ENCODE measurements at places on chromosomes 2 and 18.
A peak's percentile ranks its signal among the peaks of the same experiment; 100 is the strongest.

- DNase-seq = no peak
Observed at GRCh38 chr2:38073211-38074057, 2.5 kb downstream of the CYP1B1 start.

DNA sequence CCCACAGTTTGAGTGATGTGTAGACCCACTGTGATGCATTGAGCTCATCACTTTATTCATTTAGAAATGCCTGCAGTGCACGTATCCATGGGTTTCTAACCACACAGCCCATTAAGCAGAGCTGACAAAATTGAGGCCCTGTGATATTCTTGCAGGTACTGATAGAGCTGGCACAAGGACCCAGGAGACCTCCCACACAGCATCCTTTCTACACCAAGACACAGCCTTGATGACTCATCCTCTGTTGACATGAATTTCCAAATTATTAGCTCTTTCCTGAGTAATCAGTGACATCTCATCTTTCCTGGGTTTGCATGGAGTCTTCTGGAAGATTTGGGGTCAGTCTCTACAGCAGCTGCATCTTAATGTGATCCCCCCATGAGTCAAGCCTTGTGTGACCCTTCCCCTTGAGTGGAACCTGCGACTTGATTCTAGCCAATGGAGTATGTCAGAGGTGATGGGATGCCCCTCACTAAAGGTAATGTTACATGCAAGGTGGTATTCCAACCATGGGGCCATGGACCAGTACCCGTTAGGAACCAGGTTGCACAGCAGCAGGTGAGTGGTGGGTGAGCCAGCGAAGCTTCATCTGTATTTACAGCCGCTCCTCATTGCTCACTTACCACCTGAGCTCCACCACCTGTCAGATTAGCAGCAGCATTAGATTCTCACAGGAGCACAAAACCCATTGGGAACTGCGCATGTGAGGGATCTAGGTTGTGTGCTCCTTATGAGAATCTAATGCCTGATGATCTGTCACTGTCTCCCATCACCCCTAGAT is 181.1 kb upstream of the ARL4C start:
- DNase-seq = no peak

GRCh38 chr18:34023471-34023870 is 201.2 kb downstream of the NOL4 start:
- no peak for DNase-seq

- no peak for DNase-seq
Observed at GRCh38 chr18:75208836-75209128, 157 bp downstream of the PTGR3 start.

DNA sequence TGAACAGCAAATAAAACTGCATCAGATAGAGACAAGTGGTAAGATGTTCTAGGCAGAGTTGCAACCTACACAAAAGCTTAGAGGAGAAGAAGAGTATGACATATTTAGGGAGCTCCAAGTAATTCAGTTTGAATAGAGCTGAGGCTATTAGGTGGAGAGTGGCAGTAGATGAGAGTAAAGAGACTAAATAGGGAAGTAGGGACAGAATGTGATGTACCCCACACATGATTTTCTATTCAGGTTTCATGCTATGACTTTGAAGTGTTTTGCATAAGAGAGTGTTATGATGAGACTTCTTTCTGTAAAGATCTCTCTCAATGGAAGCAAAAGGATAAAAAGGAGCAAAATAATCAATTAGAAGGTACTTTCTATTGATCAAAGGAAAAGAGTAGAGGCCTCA is 206.8 kb upstream of the ERBB4 start:
- DNase-seq = no peak

- no peak for DNase-seq
Observed at GRCh38 chr2:233147829-233148167, 87.7 kb downstream of the INPP5D start.

- no peak for DNase-seq
Observed at GRCh38 chr2:186980787-186981550, 132.0 kb upstream of the ZSWIM2 start.

DNA sequence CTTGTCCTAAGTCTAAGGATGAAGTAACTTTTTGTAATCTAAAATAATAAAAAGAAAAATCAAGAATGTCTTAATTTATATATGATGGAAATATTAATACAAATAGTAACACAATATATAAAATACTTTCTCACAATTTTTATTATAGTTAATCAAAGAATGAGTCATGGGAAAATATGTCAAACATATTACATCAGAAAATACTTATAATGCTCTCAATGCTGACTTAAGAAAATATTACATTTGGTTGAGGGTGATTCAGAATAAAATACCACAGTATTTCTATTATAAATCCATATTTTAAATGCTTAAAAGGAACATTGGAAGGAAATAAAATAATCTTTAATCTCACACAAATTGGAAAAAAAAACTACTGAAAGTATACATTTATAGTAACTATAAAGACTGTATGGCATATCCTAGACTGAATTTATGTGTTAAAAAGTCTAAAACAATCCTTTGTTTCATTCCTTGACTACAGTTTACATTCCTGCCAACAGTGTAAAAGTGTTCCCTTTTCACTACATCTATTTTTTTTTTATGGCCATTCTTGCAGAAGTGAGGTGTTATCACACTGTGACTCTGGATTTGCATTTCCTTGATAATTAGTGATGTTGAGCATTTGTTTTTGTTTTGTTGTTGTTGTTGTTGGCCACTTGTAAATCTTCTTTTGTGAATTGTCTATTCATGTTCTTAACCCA is 1573.5 kb upstream of the ACVR2A start:
- DNase-seq = no peak

DNA sequence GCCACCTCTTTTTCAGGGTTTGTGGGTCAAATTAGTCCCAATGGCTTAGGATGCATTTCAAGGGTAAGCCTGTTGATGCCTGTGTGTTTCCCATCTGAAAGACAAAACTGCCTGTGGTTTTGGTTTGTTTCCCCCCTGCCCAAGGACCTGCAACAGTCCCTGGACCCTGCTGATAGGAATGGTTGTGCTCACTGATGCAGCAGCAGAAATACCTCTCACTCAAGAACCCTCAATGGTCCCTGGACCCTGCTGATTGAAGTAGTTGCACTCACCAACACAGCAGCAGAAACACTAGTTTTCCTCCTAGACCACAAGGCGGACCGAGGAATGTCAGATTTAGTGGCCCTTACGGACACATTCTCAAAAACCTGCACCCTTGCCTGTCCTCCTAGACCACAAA is 386.9 kb downstream of the NUP35 start:
- no peak for DNase-seq

GRCh38 chr2:89842180-89842908 is 1150.9 kb downstream of the RPIA start:
- DNase-seq = no peak

DNA sequence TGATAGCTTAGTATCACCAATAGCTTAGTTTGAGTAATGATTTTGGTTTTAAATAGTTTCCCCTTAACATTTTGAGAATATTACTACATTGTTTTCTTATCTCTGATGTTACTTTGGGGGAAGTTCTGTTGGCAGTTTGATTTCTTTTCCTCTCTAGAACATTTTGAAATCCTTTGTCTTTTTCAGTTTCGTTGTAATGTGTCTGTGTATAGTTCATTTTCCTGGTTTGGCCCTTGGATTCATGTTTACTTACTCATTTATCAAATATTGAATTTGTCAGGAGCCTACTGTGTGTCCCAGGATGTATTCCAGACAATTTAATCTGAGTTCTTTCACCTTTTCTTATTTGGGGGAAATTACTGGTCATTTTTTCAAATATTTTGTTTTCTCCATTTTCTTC is 16.7 kb downstream of the ANKRD12 start:
- DNase-seq = no peak

DNA sequence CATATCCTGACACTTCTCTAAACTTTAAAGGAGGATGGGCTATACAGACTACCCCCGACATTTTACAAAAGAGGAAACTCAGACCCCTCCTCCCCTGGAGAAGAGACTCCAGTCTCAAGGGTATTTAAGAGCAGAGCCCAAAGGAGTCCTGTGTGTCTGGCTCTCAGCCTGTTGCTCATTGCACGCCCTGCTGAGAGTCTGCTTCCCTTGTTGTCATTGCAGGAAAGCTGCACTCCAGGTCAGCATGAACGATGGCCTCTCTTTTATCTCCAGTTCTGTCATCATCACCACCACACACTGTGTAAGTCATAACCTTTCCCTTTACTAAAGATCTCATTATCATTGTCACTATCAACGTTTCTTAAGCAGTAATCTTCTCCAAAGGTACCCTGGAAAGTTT is 111.4 kb downstream of the ANTXR1 start:
- DNase-seq = no peak

DNA sequence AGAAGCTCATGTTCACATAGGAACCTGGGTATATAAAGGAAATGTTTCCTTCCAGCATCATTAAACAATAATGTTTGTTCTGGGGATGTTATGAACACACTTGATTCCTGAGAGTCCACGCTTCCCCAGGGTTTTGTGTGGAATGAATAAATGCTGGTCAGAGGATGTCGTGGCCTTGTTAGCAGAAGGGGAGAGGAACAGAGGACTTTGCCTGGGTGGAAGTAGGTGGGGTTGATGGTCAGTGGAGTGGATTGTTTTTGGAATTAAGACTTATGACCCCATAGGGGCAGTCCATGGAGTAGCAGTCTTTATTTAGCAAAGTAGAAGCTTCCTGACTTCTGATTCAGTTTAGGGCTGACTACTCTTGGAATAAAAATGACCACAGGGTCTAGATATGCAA is 139.6 kb downstream of the MYO1B start:
- no peak for DNase-seq

GRCh38 chr2:16373341-16373740 is 292.3 kb downstream of the CYRIA start:
- no peak for DNase-seq

DNA sequence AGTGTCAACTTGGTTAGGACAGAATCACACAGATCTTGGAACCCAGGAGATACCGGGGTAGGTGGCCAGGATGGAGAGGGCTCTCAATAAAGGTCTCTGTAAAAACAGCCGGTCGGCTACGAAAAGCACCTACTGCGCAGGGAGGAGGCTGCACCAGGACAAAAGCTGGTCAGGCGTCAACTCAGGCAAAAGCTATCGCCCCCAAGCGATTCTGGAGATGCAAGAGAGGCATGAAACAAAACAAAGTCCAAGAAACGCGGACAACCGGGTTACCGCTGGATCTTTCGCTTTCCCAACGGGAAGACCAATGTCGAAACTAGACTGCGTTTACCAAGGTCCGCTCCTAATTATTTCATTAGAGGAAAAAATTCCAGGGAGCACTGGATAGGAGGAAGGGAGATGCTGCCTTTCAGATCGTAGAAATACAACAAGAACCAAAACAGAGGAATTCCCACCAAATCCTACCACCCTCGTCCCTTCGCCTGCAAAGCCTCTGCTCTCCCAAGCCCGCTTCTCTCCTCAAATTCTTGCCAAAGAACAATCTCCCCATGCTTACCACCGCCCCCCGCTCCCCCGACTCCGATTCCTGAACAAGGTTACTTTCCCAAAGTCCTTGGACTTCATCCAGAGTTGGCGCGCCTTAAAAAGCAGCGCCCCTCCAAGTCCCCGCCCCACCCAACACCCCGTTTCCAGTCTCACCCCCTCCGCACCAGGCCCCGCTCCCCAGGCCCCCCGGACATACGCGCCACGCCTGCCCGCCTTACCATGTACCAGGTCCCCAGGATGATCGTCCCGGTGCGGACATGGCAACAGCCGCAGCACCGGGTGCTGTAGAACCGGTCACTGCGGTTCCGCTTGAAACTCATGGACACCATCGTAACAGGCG is 539 bp downstream of the LAPTM4A start:
- peak; percentile 48 for DNase-seq

- DNase-seq = no peak
Observed at GRCh38 chr18:13269521-13270011, 51.0 kb downstream of the LDLRAD4 start.

GRCh38 chr2:103656558-103656957 is 894.7 kb downstream of the TMEM182 start:
- no peak for DNase-seq

DNA sequence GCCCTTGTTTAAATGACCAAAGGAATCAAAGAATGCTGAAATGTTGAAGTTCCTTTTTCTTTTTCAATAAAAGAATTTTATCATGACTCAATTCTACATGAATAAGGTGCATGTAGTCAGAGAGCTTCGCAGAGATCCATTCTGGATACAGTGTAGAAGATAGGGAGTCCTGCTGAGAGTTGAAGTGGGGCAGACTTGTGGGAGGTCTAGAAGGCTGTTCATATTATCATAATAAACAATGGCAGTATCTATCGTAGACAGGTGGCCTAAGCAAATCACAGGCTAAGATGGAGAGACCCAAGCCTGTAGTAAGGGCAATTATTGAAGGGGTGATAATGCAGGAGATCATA is 1322.0 kb upstream of the CELF4 start:
- no peak for DNase-seq

DNA sequence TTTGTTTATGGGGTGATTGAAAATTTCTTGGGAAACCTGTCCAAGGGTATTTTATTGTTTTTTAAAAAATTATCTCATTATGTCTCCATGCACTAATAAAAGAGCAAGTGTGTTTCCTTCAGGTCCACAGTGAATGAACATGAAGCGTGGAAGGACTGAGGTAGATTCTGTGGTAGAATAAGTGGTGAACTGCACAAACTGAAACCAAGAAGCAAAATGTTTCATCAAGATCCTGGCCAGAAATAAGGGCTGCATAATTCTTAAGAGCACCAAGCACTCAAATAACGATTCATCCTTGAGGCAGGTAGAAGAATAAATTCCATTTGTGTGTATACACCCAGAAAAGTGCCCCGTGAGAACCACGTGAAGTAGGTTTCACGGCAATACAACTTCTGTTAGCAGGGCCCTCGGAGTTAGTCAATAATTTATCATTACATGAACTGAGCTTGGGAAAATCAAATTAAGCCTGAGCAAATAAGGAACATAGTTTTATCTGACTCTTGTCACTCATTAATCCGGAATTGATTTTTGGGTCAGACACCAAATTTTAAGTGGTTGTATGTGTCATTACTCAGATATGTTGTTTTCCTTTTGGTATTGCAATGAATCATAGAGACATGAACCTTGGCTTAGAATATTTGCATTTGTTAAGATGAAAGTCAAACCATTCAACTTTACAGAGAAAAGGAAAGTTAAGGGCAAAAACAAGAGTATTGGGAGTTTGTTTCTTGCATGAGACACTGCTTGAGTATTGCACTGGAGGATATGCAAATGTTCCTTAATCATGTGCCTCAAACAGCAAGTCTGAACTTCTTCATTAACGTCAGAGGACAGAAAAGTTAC is 472.6 kb upstream of the NETO1 start:
- no peak for DNase-seq

- DNase-seq = no peak
Observed at GRCh38 chr18:50074404-50074803, 120.5 kb downstream of the MYO5B start.

DNA sequence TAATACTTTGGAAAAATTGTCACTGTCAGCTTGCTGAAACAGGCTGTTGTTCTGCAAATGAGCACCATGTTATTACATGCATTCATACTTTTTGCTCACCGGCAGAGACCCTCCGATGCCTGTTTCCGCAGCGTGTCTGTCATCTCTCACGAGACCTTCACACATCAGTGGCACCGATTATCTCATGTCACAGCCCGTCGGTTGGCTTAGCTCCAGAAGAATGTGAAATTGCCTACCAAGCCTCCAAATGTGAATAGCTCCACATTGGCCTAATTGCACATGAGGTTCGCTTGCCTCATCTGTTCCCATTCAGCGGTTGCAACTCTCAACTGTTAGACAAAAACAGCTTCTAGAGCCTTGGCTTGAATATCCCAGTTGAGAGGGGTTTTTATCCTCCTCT is 233.0 kb downstream of the ACTR3 start:
- no peak for DNase-seq

GRCh38 chr2:119599384-119599783 is 55.1 kb downstream of the CFAP221 start:
- DNase-seq = no peak
